ENCODE measurements at places on chromosomes 11 and 22.

GRCh38 chr11:102495161-102496042, 35.1 kb downstream of the MMP7 start:
- peak; percentile 59 for DNase-seq

DNA sequence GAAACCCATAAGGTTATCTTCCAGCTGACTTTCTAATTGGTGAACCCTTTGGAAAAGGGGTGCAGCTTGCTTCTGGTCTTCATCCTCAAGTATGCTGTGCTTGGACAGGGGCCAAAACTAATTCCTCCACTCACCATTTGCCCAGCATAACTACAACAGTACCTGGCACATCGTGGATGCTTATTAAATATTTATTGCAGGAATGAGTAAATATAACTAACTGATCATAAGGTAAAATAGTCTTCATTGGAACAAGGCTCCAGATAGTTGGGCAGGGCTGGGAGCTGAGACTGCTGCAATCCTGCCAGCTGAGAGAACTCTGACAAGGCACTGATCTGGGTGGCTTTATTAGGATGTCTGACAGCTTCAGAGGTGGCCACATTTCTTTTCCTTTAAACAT, 2.4 kb upstream of the SIDT2 start:
- DNase-seq = no peak

DNA sequence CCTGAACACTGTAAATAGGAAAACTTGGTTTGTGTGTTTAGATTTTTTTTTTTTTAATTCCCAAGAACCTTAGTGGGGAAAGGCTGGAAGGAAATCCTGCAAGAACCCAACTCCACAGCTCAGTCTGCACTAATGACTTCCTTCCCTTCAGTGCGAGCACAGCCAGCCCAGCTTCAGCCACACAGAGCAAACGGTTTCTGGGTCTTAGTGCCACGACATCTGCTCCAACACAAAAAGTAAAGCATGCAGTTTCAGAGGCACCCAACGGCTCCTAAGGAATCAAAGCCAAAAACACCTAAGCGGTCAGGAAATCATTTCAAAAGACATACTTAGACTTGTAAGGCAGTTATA, 236.1 kb downstream of the TTC28 start:
- DNase-seq = peak; percentile 16

- DNase-seq = peak; percentile 39
Measured at GRCh38 chr22:25235547-25236290, 16.3 kb downstream of the CRYBB2 start.

- no peak for DNase-seq
Measured at GRCh38 chr11:120556797-120557196, 45.2 kb downstream of the GRIK4 start.

GRCh38 chr11:60767388-60767811, 10.7 kb downstream of the MS4A15 start:
- DNase-seq = no peak

DNA sequence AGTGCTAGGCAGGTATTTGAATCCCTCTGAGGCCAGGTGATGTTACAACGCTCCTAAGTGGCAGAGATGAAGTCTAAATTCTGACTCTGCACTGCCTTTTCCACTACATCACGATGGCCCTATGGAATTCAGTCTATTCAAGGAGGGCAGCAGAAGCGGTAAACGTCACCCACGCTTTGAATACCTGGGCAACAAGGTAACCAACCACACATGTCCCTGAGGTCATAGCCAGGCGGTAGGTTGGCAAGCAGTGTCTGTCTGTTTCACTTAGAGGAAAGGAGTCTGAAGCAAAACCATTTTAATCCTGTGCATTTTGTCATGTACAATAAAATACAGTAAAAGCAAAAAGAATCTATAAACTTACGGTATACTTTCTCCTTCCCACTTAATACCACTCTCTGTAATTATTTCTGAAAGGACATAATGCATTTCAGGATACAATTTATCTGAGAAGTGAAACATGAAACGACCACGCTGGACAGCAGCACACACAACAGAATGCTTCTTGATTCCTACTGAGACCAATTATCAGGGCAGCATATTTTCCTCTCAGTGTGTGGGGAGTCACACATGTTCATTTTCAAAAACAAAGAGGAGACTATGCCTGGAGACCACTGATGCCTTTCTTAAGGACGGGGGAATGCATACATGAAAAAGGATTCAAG, 51.3 kb downstream of the PRDM10 start:
- no peak for DNase-seq

- no peak for DNase-seq
Measured at GRCh38 chr11:122491509-122491908, 164.0 kb upstream of the UBASH3B start.

DNA sequence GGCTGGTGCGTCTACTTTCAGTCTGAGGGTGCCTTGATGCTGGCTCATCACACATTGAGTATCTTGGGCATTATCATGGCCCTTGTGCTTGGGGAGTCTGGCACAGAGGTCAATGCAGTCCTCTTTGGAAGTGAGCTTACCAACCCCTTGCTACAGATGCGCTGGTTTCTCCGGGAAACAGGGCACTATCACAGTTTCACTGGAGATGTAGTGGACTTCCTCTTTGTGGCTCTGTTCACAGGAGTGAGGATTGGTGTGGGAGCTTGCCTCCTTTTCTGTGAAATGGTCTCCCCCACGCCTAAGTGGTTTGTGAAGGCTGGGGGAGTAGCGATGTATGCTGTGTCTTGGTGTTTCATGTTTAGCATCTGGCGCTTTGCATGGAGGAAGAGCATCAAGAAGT, 4.9 kb downstream of the TLCD5 start:
- no peak for DNase-seq

DNA sequence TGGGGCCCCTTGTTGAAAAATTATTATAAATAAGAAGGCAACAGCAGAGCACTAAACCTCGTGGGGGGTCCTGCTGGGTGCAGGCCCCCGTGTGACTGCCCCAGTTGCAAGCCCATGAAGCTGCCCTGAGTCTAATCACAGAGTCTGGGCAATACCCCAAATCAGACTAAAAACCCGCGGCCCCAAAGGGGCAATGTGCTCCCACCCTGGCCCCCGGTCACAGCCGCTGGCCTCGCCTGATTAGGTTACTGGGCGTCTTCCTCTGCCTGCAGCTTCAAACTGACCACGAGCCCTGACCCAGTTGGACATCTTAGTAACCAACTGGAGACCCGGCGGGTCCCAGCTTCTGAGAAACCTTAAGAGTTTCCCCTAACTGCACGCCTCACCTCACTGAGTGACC, 1.6 kb downstream of the CXCR5 start:
- no peak for DNase-seq

DNA sequence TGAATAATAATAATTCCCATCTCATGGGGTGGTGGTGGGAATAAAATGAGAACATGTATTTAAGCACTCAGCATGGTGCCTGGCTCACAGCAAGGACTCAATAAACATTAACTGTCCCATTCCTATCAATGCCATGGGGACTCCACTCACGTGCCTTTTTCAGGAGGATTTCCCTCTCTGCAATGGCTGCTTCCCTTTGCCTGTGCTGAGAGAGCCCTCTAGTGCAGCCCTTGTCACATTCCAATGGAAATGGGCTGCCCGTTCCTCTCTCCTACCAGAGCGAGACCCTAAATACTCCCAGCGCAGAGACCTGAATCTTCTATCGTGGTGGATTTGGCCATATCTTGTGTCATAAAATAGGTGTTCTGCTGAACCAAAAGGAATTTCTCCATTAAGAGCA, 621.5 kb upstream of the B3GAT1 start:
- no peak for DNase-seq

DNA sequence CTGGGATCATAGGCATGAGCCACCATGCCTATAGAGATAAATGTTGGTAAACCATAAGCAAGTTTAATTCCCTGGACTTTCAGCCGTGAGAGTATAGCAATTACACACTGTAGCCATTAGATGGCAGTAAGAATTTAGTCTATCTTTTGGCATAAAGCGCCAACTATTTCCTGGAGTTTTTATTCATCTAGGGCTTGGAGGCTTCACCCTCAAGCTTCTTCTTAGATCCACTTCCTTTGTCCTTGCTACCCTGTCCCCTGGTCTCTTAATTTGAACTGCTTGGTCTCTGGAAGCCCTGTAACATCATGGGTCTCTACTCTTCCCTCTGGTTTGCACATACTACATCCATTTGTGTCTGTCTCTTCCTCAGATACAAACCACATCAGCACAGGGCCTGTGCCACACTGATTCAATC, 38.2 kb downstream of the OR10A6 start:
- DNase-seq = peak; percentile 18

DNA sequence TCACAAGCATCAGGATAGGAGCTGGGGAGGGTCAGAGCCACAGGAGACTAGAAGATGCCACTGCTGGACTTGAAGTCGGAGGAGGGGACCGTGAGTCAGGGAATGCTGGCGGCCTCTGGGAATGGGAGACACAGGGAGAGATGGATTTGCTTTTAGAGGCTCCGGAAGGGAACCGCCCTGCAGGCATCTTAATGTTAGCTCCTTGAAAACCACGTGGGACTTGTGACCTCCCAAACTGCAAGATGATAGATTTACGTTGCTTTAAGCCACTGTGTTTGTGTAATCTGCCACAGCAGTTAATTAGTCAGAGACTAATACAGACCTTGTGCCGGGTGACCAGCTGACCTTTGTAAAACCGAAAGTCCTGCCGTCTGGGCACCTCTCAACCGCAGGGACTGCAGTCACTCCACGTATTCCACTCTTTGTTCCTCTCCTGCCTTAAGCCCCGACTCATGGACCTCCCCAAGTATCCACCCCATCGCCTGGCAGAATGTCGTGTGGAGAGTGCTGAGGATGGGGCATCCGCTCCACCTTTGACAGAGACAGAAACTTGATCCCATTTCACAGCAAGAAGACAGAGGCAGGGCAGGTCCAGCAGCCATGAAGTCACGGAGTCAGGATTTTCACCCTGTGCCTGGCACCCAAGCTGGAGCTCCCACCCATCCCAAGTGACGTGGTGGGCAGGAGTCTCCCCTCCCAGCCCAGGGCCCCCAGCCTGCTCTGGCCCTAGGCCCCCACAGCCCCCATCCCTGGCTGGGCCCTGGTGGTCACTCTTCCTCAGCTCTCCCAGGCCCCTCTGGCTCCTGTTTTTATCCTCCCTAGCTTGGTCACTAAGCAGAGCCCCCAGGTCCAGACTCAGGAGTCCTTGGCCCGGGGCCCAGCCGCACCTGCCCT, 19.4 kb upstream of the CTSD start:
- no peak for DNase-seq

DNA sequence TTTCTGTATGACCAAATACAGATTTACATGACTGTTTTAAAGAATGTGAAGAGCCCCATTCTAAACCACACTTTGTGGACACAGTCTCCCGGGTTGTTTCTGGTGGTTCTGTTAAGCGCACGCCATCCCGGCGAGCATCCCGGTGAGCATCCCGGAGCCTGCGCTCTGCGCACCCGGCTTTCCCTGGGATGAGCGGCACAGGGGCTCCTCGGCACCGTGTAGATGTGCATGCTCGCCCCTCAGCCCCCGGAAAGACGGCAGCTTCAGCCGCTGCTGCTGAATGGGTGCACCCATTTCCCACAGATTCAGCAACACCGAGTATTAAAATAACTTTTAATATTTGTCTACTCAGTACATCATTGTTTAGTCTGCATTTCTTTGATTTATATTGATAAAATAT, 36.0 kb downstream of the GLB1L2 start:
- DNase-seq = no peak

DNA sequence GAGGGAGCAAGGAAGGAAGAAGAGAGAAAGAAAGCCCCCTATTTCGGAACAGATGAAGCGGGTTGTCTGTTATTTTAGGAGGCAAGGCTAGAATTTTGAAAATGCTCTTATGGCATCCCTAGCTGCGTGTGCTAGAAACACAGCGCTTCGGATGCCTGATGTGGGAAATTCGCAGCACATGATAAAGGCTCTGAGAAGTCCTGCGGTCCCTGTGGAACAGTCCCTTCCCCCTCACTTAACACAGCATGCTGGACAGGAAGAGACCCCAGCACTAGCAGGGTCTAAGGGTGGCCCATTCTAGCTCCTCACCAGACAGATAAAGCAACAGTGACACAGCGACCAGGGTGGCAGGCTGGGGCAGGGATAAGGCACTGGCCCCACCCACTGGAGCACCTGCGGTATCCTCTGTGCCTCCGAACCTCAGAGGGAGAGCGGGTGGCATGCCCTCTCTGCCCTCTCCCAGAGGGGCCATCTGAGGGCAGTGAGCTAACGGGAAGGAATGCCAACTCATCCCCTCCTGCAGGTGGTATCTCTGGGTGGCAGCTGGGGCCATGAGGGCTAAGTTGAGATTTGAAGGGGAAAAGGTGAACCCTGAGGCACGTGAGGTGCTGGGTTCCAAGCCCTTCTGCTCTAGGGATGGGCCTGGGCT, 75.7 kb downstream of the SCUBE1 start:
- no peak for DNase-seq

DNA sequence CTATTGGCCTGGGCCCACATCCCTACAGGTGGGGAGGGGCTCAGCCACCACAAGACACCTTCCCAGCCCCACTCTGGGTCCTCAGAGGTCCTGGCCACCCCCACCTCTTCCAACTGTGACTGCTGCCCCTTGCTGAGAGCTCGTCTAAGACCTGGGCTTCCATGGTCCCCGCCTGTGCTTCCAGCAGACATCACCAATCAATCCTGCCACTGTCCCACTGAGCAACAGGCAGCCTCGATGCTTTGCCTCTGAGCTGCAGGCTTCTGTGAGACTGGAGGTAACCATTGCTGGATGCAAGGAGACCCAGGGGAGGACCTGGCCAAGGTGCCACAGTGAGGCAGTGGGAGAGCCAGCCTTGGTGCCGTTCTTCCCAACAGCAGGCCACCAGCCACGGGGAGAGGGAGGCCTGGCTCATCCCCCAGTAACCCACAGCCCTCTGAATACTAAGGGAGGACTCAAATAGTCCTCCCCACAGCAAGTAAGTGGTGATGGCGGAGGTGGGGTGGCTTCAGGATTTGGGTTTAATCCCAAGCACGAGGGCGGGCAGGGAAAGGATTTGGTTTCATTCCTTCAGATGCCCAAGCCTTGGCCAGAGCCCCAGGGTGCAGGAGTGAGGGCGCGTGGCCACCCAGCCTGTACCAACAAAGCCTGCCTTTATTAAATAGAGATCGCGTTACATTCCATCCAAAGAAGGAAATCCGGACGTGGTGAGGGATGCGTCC, 5.5 kb upstream of the FADS3 start:
- DNase-seq = no peak

- DNase-seq = no peak
Measured at GRCh38 chr22:27832606-27833005, 31.1 kb upstream of the MN1 start.

GRCh38 chr11:4102711-4103110, 8.1 kb downstream of the RRM1 start:
- no peak for DNase-seq

DNA sequence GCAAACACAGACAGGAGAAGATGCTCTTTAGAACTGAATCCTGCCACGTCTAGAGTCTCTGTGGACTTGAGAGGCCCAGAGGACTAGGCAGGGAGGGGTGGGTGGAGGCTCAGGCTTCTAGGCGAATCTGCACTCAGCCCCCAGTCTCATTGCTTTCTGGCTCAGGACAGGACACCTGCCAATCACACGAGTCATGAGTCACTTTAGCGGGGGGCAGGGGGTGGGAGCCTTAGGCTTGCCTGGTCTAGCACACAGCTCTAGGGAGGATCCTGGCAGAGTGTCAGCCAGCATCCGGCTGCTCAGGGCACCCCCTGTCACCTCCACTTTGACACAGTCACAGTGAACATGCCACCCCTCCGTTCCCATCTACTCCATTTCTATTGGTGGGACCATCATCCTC, 167.7 kb downstream of the CEP164 start:
- DNase-seq = no peak

GRCh38 chr11:96015906-96016565, 92.1 kb upstream of the MTMR2 start:
- peak; percentile 7 for DNase-seq

GRCh38 chr11:14881576-14882193, 10.3 kb downstream of the CYP2R1 start:
- DNase-seq = no peak

- DNase-seq = no peak
Measured at GRCh38 chr11:118887206-118887605, 3.5 kb downstream of the CXCR5 start.

Measured in immature natural killer cell (primary cell).